ENCODE measurements at places on chromosomes 16 and 17.
A peak's percentile ranks its signal among the peaks of the same experiment; 100 is the strongest.

DNA sequence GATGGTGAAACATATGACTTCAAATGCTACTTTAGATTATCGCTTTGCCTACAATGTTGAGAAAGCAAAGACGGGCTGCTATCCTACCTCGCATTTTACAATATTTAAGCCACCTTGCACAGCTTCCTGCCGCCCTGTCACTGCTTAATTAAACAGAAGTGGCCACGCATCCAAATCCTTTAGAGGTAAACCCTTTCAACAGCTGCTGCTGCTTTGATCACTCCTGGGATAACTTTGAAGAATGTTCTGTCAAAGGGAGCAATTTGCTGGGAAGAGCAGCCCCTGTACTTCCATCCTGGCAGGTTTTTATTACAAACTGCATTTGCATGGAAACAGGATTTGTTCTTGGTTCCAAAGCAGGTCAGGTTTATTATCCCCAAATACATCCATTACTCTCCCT lies 24.2 kb upstream of the SSTR2 start:
- no peak for DNase-seq

- DNase-seq, result no peak
These were observed 40.3 kb upstream of the CRHR1 start for GRCh38 chr17:45743626-45744326.

GRCh38 chr17:68398691-68399637 lies 58.3 kb downstream of the WIPI1 start:
- no peak for DNase-seq

GRCh38 chr17:75642182-75642783 lies 9.0 kb downstream of the SMIM5 start:
- no peak for DNase-seq

- DNase-seq, result no peak
These were observed 25.6 kb downstream of the ABCC3 start for GRCh38 chr17:50660042-50660886.

- no peak for DNase-seq
These were observed 545.2 kb upstream of the CDH11 start for GRCh38 chr16:65667011-65667578.

DNA sequence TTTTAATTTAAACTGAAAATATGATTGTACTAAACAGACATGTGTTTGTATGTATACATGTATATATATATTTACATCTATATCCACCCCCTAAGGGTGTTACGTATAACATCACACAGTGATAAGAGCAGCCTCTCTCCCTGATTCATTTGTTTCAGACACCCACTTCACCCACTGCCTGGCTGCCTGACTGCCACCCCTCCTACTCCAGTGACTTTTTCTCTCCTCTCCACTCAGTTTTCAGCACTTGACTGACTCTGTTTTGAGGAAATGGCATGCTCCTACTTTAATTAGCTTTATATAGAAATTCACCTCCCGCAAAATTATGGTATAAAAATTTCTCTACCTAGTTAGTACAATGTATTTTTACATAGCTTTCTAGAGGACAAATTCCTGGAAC lies 20.0 kb downstream of the BFAR start:
- no peak for DNase-seq

DNA sequence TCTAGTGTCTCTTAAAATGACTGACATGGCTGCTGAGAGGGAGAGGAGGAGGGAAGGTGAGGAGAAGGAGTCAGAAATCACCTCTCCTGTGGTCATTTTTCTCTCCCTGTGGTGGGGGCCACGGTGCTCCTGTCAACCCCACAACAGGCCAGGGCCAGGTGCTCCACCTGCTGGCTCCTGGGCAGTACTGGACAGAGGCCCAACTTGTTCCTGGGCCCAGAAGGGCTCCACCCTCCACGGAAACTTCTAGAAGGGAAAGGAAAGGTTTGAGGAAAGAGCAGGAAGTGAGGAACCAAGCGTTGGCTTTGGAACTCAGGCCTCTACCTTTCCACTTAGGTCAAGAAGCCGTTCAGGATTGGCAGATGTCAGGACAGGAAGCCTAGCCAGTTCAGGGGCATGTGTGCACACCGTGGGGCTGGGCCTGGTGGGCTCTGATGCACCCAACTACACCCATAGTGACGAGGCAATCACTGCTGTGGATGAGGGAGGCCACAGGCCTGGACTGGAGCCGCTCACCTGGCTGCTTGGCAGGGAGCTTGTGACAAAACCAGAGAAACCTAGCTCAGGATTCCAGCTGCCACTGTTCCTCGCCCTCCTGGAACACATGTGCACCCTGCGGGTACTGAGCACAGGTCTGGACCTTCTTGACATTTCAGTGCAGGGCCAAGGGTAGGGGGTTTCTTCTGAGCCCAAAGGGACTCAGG lies 36.1 kb downstream of the WNT3 start:
- no peak for DNase-seq

DNA sequence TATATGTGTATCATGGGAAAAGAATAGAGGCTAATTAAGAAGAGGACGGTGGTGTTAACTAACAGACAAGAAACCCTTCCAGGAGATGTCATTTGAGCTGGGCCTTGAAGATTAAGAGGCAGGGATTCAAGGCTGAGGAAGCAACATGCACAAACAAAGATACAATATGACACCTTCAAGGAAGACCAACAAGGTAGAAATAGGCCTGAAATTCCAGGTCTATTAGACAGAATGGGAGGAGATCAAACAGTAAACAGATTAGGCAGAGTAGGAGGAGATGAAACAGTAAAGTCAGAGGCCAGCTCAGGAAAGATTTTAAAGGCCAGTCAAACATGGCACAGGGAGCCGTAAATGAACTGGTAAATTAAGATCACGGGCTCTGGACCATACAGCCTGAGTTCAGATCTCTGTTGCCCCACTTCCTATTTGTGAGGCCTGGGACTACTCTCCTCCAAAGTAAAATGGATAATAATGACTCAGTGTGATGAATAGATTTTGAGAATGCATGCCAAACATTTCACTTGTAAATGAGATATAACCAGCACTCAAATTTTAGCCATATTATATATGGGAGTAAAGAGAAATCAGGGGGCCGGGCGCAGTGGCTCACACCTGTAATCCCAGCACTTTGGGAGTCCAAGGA lies 38.9 kb downstream of the USP31 start:
- no peak for DNase-seq

GRCh38 chr17:30840771-30841170 lies 9.0 kb downstream of the ATAD5 start:
- no peak for DNase-seq

- DNase-seq, result no peak
These were observed 71.1 kb upstream of the TMEM97 start for GRCh38 chr17:28247671-28248555.

DNA sequence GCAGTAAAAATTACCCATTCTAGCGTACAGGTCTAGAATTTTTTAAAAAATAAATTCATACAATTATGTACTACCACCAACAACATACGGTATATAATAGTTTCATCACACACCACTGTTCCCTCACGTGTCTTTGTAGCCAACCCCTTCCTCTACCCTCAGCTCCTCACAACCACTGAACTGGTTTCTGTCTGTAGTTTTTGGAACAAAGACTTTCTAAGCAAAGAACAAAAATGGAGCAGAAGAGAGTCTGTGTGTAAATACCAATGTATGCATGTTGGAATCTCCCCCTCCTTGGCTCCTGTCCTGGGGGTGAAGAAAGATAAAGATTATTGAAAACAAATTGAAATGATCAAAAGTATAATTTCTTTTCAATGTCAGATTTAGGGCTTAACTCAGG lies 31.9 kb upstream of the CCR7 start:
- no peak for DNase-seq

DNA sequence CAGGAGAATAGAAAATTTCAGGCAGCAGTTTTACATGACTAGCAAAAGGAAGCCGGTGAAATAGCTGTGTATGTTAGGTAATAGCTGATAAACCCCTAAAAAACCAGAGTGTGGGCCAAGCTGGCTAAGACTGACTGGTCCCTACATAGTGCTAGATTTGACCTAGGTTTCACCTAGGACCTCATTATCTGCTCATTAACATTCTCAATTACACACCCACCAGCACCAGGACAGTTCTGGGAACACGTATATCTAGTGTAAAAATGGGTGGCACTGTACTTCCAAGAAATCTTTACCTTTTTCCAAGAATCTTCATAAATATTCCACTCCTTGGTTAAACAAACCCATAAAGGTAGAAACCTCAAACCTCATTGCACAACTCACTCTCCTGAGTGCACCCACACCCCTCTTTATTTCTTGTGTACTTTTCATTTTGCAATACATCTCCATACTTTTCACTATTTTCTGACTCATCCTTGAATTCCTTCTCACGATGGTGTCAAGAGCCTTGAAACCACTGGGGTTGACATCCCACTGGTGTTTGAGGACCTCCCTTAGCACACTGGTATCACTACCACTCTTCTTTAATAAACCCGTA lies 262.7 kb upstream of the KCNJ16 start:
- no peak for DNase-seq

DNA sequence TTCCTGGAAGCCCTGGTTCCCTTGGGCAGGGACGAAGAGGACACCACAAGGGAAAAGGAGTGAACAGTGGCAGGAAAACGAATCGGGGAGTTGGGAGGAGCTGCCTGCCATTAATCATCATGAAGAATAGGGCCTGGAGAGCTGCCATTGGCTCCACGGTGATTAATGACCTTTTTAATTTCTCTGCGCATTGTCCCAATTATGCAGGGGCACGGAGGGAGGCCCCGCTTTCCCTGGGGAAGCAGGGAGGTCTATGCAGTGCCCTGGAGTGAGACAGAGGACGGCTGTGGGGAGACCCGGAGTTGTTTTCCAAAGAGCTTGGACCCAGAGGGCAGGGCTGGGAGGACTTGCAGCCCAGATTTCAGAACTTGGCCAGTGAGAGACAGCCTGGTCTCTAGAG lies 338.9 kb upstream of the C16orf82 start:
- no peak for DNase-seq

- DNase-seq, result no peak
These were observed 444.6 kb downstream of the MAF start for GRCh38 chr16:79155904-79156303.

GRCh38 chr16:50441486-50442157 lies 72.8 kb upstream of the BRD7 start:
- DNase-seq, result no peak

GRCh38 chr17:82323514-82324234 lies 6.3 kb upstream of the CD7 start:
- DNase-seq, result no peak

DNA sequence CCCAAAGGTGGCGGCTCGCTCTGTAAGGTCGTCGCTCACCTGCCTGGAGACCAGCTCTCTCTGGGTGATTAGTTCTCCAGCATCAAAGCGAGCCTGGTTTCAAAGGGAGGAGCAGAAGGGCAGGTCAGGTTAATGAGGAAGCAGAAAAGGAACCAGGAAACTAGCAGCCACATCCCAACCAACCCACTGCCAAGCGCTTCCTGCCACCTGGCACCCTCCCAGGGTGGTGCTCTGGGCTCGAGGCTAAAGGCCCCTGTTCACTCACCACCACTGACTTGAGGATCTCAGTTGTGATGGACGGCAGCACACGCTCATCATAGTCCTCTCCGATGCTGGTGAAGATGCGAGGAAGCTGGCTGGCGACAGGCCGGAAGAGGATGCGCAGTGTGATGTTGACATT lies 5.6 kb downstream of the PHB1 start:
- no peak for DNase-seq

- DNase-seq, result no peak
These were observed 227.2 kb upstream of the MON1B start for GRCh38 chr16:76963614-76964315.

GRCh38 chr16:79074541-79074940 lies 526.0 kb downstream of the MAF start:
- DNase-seq, result no peak

GRCh38 chr16:303760-304505 lies 21.0 kb downstream of the PDIA2 start:
- no peak for DNase-seq

- DNase-seq, result no peak
These were observed 338.7 kb upstream of the TNRC6C start for GRCh38 chr17:77619851-77620250.

- DNase-seq, result peak; percentile 74
These were observed 84.9 kb downstream of the HS3ST2 start for GRCh38 chr16:22898874-22899348.

- peak; percentile 38 for DNase-seq
These were observed 541 bp downstream of the ZNF18 start for GRCh38 chr17:11996722-11997146.
